ENCODE measurements at places on chromosomes 2 and 18.

DNA sequence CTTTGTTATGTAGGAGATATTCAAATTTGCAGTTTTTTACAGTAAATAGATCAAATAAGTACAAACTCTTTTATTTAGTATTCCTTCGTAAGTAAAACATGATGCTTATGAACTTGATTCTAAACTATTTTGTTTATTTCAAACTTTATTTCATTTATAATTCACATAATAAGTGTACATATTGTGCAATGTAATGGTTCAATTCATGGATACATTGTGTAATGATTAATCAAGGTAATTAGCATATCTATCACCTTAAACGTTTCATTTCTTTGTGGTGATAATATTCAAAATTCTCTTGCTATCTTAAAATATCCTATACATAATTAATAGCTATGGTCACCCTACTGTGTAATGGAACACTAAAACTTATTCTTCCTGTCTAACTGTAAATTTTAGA is 525.9 kb upstream of the ZNF804A start:
- DNase-seq: no peak

GRCh38 chr2:85694052-85695025 is at the start of gene GNLY:
TSS of gene GNLY (plus strand) at chr2:85694358. CDS start at chr2:85694419, 61 bp downstream.
- no peak for DNase-seq

GRCh38 chr2:175431101-175431946 is 249.8 kb upstream of the ATP5MC3 start:
- no peak for DNase-seq

- DNase-seq: no peak
These were observed 80.3 kb downstream of the CIB4 start for GRCh38 chr2:26560892-26561291.

- DNase-seq: peak; percentile 35
These were observed 90.2 kb downstream of the ZNF521 start for GRCh38 chr18:25261768-25262167.

GRCh38 chr2:53033411-53033810 is 734.2 kb upstream of the CHAC2 start:
- DNase-seq: peak; percentile 52

- DNase-seq: peak; percentile 65
These were observed 308.6 kb downstream of the TGIF1 start for GRCh38 chr18:3758531-3758930.

GRCh38 chr18:36412778-36413177 is 115.3 kb downstream of the FHOD3 start:
- DNase-seq: peak; percentile 29

Data from astrocyte of the spinal cord (primary cell).